Activated CD8-positive, alpha-beta memory T cell treated with anti-CD3 and anti-CD28 coated beads, Interleukin-2, amount 50 U/mL, for 4 hours (primary cell): ENCODE measurements at places on chromosomes 4 and X.

- DNase-seq: no peak
Measured at GRCh38 chrX:152640034-152640818, 2.5 kb downstream of the GABRQ start.

GRCh38 chrX:66677430-66677829 lies 38.6 kb upstream of the EDA2R start:
- DNase-seq: no peak

DNA sequence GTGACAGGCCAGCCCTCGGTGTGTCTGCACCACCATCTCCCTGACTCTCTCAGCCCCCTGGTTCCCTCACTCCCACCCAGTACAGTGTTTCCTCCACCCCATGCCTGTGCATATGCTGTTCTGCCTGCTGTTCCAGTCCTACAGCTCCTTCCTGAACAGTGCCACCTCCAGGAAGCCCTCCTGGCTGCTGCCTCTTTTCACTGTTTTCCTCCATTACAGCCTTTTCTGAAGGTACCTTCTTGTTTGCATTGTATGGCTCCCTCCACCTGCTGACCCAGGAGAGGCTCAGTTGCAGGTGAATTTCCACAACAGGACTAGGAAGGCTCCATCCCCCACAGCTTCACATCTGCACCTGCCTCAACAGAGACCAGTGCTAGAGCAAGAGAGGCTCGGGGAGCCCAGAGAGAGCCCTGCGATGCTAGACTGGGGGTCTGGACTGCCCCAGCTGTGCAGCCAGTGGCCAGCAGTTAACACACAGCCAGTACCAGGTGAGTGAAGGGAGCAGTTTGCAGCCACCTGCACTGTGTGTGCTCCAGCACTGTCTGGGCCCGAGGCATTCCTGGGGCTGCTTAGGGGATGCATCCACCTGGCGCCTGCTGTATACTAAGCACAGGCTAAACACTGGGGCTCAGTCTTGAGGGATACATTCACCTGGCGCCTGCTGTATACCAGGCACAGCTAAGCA lies 92.0 kb downstream of the ADRA2C start:
- no peak for DNase-seq

DNA sequence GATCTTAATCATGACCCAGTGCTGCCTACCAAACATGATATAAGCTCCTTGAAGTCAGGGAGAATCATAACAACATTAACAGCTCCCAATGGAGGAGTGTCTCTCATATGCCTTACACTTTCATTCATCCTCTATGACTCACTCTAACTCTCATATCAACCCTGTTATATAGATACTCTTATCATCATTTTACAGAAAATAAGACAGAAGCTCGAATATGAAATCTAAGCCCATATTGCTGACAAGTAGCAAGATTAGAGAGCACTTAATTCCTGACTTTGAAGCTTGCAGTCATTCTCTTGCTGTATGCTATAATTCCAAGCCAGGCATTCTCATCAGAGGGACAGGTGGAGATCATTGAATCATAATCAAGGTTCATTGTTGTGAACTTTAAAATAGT lies 476.7 kb upstream of the ATOH1 start:
- DNase-seq: no peak

DNA sequence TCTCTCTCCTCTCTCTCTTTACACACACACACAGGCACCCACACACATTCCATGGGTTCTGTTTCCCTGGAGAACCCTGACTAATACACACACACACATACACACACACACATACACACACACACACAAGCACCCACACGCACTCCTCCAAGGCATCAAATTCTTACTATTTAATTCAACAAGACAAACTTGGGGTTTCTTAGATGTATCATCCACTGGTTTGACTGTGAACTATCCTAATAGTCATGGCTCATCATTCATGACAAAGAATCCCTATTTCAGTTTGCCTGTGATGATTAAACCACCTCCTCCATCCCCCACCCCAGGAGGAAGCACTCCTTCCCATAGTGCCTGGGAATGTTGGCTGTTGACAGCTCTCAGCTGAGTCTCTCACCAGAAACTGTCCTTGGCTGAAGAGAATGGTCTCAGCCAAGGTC lies 98.2 kb downstream of the USP46 start:
- DNase-seq: no peak

DNA sequence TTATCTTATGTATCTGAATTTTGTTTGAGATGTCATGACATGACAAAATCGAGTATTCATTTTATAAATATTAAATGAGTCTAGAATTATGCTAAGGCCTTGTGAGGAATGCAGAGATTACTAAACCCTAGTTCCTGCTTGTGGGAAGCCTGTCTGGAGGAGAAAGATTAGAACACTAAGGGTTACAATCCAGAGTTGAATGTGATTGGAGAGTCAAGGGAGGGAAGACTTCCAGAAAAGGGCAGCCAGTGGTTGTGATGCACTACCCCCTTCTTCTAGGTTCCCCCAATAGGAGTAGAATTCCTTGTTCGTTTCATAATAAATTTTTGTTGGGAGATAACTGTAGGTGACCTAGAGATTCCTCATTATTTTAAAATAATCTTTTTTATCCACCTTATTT lies 141.1 kb downstream of the AFF1 start:
- no peak for DNase-seq

- no peak for DNase-seq
Measured at GRCh38 chr4:89410687-89411086, 103.1 kb upstream of the GPRIN3 start.

GRCh38 chr4:188396037-188396436 lies 256.8 kb downstream of the TRIML1 start:
- no peak for DNase-seq

DNA sequence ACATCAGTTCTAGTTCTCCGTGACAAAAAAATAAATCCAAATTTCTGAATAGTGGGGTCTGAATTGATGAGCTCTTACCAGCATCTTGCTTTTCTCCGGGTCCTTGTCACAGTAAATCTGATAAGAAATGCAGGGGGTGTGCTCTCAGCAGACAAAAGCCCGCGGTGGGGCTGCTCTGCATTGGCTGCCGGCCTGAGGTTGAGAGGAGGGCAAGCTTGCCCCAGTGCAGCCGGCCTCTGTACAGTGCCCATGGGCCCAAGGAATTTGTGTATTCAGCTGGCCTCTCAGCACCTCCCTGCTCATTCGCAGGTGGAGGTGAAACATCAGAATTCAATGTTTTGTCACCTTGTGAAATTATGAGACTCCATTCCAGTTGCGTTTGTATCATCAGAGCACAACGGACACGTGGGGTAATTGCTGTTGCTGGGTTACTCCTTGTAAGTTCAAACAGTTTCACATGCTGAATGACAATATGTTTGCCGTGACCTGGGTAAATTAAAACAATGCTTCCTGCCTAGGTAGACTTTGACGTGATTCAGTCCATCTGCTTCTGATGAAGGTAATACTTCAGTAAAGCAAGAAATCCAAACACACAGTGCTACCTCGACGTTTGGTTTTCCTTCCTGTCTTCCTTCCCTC lies 596.4 kb downstream of the MID1IP1 start:
- DNase-seq: no peak

DNA sequence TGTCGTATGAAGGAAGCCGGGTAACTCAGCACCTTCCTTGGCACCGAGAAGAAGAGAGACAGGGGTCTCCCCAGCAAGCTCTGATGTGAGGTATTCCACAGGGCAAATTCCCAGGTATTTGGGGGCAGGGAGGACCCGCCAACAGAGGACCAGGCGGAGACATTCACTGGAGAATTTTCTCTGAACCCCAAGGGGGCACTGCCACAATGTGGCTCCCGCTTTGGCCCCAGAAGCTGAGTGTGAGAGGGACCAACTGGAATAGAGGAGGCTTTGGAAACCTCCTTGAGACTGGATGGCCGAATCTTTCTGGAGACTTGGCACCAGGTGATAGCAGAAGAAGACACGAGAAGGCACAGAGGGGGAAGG lies 735 bp upstream of the GABRE start:
- DNase-seq: no peak

- no peak for DNase-seq
Measured at GRCh38 chr4:183766140-183766539, 107.0 kb downstream of the TRAPPC11 start.

DNA sequence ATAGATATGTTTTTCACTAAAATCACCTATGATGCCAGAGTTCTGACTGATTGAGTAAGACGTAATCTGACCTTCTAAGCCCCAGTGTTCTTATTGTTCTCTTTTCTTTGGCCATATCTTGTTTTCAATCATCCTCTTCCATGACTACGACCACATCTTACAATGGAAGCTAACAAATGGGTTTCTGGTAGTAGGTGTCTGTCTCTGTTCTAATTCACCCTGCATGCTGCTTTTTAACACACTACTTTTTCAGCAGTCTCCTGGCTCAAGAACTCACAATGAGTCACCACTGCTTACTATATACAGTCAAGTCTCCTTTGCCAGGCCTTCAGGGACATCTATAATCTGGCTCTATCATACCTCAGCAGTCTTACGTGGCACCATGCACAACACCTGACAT lies 146.1 kb downstream of the NEXMIF start:
- DNase-seq: no peak

DNA sequence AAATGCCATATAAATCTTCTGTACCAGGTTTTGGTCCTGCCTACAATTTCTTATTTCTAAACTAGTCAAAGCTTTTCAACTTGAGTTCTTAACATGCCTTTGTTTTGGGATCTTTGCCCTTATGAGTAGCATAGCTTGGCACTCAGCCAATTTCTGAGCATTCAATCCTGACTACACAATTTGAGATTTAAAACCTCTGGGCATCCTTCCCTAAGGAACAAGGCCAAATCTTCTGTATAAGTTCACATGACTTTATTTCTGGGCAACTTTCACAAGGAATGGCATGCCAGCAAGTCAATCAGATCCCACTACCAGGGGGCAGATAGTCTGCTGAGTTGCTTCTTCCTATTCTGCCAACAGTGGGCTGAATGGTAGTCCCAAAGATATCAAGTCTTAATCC lies 254.2 kb downstream of the ADAMTS3 start:
- no peak for DNase-seq

- no peak for DNase-seq
Measured at GRCh38 chrX:83416273-83416672, 91.8 kb upstream of the POU3F4 start.

DNA sequence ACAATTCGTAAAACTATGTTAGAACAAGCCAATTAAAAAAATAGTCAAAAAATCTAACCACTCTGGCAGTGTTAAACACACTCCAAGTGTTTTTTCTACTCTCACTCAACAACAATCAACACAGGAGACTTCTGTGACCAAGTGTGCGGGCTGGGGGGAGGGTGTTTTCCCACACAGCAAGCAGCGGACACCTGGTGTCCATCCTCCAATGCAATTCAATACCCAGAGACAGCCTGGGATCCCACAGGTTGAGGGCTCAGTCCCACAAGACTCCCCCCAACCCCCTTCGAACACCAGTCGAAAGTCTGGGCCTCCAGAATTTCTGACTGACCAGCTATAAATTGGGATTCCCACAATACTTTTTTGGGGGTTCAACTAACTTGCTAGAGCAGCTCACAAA lies 8.3 kb upstream of the PIM2 start:
- DNase-seq: no peak

GRCh38 chr4:55617587-55618197 lies 18.4 kb downstream of the NMU start:
- DNase-seq: no peak

GRCh38 chrX:147935156-147935758 lies 23.5 kb downstream of the FMR1 start:
- no peak for DNase-seq

DNA sequence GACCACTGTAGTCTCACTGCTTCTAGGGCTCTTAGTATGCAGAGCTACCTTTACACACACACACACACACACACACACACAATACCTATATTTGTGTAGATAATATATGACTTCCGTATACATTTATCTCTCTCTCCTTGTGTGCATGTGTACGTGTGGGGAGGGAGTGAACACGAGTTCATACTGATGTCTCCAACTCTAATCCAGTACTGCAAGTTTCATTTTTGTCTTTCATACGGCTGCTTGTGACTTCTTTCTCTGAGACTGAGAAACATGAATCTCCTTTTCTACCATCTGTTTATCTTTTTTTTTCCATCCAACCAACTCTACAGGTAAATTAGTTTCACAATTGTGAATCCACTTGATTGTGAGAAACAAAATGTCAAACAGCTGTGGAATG lies 1229.5 kb upstream of the AGA start:
- no peak for DNase-seq

DNA sequence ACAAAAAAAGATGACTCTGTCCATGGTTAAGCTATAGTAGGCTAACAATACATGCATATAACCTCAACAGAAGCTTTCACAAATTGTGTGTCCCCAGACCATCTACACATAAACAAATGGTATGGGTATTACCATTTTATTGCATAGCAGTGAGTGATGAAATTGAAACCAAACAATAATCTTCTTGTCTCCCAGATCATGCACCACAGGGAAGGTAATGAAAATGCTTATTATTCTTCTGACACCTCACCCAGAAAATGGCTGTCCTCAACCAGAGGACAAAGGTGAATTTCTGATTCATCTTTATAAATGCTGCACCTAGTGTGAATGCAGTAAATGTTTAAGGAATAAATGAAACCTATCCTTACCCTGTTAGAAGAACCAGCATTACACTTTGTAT lies 8.0 kb downstream of the PRSS12 start:
- no peak for DNase-seq

DNA sequence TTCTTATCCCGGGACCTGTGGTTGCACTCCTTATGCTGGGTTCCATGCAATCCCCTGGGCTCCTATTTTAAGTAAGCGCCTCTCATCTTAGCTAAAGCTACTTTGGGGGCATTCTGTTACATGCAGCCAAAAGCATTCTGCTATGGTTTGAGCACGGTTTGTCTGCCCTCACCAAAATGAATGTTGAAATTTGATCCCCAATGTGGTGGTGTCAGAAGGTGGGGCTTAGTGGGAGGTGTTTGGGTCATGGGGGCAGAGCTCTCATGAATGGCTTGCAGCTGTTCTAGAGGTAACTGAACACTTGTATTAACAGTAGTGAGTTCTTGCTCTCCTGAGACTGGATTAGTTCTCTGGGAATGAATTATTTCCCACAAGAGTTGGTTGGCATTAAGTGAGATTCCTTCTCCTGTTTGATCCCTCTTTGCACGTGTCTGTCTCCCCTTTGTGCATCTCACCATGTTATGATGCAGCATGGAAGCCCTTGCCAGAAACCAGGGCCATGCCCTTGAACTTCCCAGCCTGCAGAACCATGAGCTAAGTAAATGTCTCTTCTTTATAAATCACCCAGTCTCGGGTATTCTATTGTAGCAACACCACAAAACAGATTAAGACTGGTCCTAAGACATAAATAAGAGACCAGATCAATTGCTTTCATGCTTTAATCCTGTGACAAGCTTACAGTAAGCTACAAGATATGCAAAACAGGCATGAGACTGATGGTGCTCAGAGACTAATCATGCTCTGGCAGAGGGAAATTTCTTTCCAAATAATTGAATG lies 141.8 kb downstream of the TSPAN5 start:
- DNase-seq: no peak
